ENCODE measurements at places on chromosomes 2 and 18.

GRCh38 chr18:44039826-44040225, 640.9 kb upstream of the SETBP1 start:
- no peak for DNase-seq

DNA sequence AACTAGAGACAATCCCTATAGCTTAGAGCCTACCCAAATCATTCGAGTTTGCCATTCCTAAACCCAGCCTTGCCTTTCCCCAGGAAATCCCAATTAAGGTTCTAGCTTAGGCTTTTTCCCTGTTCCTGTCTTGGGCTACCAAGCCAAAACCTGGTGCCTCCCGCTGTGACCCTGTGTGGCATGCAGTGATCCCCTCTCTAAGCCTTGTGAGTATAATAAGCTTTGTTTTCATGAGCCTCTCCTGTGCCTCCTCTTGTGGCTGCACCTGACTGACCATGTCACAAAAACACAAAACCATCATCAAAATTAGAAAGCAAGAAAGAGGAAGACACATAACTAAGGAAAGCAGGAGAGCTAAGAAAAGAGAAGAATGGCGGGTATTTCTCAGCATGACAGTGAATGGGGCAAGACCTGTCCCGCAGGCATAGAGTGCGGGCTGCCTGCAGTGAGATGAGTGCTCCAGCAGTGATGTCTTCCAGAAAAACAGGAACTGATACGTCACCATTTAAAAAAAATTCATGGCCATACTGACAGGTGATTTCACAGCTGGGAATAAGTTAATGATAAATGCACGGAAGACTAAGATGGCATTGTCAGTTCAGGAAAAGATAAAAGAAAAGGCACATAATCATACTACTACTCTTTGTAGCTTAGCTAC, 9.2 kb upstream of the PAIP2B start:
- no peak for DNase-seq

GRCh38 chr18:60044290-60045006, 144.7 kb downstream of the PMAIP1 start:
- no peak for DNase-seq

DNA sequence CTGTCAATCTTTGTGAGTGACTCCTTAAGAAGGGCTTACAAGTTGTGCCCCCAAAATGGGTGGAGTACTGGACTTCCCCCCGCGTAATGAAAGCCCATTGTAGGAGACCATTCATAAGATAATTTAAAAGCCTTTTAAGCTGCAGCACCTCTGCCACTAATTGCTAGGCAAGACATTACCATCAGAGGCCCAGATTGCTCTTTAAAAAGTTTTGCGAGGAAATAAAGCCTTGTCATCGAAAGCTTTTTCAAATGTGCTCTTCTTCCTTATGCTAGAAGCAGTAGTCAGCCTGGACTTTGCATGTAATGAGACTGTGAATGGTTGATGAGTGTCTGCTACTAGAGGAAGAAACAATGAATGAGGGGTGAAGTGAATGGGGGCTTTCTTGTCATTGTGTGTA, 345.3 kb upstream of the CDH2 start:
- no peak for DNase-seq

DNA sequence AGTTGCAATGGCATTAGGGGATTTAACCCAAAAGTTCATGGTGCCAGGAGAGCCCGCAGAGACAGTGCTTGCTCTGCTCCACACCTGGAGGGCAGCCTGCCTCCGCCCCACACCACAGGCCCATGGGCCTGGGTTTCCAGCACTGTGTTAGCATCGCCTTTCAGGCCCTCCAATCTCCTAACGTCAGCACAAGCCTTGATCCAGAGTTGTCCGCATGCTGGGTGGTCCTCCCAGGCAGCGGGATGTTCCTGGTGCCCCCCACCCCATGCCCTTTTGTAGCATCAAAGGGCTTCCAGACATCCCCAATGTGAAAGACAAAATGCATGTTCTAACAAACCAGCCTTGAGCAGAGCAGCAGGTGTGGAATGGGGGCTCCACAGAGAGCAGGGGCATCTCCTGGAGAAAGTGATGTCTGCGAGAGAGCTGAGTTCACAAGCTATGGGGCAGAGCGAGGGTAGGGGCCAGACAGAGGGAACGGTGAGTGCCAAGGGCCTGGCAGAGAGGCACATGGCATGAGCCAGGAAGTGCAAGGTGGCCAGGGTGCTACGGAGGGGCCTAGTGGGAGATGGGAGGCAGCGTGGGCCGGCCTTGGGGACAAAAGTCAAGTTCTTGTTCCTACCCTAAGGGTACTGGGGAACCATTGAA, 119.2 kb downstream of the CYP26B1 start:
- DNase-seq, result no peak

GRCh38 chr2:200843993-200844948, 20.2 kb downstream of the CLK1 start:
- no peak for DNase-seq

DNA sequence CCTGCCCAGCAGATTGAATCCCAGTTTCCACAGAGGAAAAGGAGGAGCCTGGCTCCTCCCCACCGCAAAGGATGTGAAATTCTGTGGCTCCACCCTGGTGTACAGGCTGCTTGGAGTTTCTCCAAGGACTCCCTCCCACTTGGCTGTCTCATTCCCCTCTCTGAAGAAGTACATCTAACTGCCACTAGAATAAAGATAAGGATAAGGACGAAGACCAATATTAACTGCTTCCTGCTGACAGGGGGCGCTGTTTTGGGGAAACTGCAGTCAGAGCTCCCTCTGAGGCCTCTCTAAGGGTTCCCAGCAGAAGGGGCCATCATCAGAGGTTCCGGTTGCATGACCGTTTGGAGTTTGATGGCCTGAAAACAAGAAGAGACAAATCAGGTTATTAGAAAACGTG, 790.9 kb downstream of the CPS1 start:
- DNase-seq, result no peak

DNA sequence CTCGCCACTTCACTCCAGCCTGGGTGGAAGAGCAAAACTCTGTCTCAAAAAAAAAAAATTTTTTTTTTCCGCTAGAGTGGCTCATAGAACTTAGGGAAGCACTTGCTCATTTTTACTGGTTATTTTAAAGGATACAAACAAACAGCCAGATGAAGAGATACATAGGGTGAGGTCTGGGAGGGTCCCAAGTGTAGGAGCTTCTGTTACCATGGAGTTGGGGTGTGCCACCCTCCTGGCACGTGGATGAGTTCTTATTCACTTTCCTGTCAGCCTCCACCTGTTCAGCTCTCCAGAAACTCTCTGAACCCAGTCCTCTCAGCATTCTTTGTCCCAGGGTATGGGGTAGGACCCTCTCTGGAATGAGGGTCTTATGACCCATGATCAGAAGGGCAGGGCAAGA, 4.9 kb upstream of the MAT2A start:
- no peak for DNase-seq

DNA sequence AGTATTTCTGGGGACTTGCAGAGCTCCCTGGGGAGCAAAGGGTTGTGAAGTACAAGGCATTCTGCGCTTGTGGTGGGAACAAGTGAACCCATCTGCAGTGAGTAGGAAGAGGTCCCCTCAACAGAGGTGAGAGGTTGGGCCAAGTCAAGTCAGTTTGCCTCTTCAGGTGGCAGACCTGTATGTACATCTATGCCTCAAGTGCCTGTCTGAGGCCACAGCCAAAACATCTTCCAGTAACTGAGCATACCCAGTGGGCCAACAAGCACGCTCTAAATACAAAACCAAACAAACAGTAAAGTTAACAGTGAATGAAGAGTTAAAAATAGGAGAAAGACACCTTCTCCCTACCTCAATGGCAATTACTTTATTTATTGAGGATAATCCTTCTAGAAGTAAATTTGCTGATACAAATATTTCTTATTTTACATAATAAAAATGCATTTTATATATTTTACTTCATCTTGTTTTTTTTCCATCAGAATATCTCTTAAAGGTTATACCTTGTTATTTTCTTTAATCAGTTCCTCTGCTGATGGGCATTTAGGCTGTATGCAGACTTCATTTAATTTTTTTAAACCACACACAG, 2.5 kb downstream of the GYPC start:
- no peak for DNase-seq

GRCh38 chr2:203562268-203562667, 27.2 kb upstream of the RAPH1 start:
- DNase-seq, result no peak

DNA sequence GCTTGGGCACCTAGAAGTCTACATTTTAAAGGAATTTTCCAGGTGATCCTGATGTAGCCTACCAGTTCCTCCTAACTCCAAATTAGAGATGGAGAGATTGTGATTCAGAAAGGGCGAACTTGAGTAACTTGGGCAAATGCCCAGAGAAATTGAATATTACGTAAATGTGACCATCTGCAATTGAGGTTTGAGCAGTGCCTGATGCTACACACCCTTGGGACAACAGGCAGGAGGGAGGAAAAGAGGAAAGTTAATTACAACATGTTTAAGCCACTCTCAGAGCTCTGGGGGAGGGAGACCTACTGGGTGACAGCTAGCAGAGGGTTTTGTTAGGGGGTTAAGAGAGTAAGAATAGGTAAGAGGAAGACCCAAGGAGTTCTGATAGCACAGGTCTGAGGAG, 208.9 kb downstream of the LPIN1 start:
- DNase-seq, result no peak
